ENCODE measurements at places on chromosomes 3 and 15. TPM values are rescaled to one million over a fixed set of nuclear protein-coding genes. Genes with fewer than 3 reads are reported as not detected.

CTXN2 gene
- total RNA-seq: not detected

P2RY12 gene
- 1.8 TPM for total RNA-seq

RPSA gene
- 525 TPM for total RNA-seq

LCMT2 gene
- total RNA-seq: 8.4 TPM

SYNPR gene
- 1.4 TPM for total RNA-seq

CCDC191 gene
- total RNA-seq: 1.4 TPM

BSN gene
- total RNA-seq: 3.9 TPM

LRRC31 gene
- total RNA-seq: not detected

AADAC gene
- 232 TPM for total RNA-seq

C15orf62 gene
- total RNA-seq: not detected

PLCH1 gene
- total RNA-seq: not detected

TRAT1 gene
- total RNA-seq: not detected

MORC1 gene
- total RNA-seq: not detected

ITPKA gene
- total RNA-seq: 16.0 TPM

PSTPIP1 gene
- total RNA-seq: 8.7 TPM

PLXND1 gene
- 153 TPM for total RNA-seq
